Activated CD8-positive, alpha-beta T cell treated with anti-CD3 and anti-CD28 coated beads for 36 hours (primary cell): ENCODE measurements at places on chromosomes 16 and 17. TPM values are rescaled to one million over a fixed set of nuclear protein-coding genes. Genes with fewer than 3 reads are reported as not detected.

DNA sequence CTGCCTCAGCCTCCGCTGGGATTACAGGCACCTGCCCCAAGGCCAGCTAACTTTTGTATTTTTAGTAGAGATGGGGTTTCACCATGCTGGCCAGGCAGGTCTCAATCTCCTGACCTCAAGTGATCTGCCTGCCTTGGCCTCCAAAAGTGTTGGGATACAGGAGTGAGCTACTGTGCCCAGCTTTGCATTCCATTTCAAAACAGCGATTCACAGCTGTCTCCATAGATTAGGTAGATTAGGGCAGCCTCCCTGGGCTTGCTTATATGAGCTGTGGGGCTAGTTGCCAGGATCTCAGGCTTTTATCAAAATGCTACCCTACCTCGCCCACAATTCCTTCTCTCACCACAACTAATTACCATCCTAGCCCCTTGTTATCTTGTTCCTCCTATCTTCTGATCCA is 176.4 kb upstream of the ZKSCAN2 start:
- H3K4me3 ChIP-seq = no peak overlapping the region
- no peak for DNase-seq
- no peaks in the 10 kb centered on the region for H3K36me3 ChIP-seq
- H3K4me1 ChIP-seq = no peaks in the 10 kb centered on the region

DNA sequence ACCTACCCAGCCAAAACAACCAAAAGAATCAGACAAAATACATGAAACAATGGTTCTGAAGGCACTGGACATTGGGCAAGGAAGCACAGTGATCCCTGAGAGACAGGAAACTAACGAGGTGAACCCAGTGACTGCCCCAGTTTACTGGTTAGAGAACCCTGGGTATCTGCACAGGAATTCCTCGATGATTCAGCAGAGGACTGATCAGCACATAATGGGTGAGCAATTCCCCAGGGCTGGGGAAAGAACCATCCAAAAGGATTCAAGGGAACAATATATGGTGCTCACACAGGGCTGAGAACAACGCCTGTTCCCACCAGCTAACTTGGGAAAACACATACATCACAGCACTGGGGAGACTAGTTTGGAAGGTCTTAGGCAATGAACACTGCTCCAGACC is 167.2 kb downstream of the PARN start:
- no peak overlapping the region for H3K4me3 ChIP-seq
- no peak overlapping the region for H3K27ac ChIP-seq
- peaks cover 34% of the 10 kb centered on the region for H3K36me3 ChIP-seq
- DNase-seq = no peak

- H3K27me3 ChIP-seq = peaks cover 28% of the 10 kb centered on the region
- H3K4me1 ChIP-seq = peaks cover 2% of the 10 kb centered on the region
- no peak overlapping the region for H3K4me3 ChIP-seq
- H3K36me3 ChIP-seq = no peaks in the 10 kb centered on the region
Observed at GRCh38 chr17:19541445-19541844, 7.8 kb downstream of the SLC47A1 start.

- H3K4me3 ChIP-seq = no peak overlapping the region
- H3K4me1 ChIP-seq = no peaks in the 10 kb centered on the region
- peaks cover 61% of the 10 kb centered on the region for H3K36me3 ChIP-seq
- no peaks in the 10 kb centered on the region for H3K27me3 ChIP-seq
- DNase-seq = no peak
Observed at GRCh38 chr17:80381416-80381923, 33.5 kb upstream of the ENDOV start.

DNA sequence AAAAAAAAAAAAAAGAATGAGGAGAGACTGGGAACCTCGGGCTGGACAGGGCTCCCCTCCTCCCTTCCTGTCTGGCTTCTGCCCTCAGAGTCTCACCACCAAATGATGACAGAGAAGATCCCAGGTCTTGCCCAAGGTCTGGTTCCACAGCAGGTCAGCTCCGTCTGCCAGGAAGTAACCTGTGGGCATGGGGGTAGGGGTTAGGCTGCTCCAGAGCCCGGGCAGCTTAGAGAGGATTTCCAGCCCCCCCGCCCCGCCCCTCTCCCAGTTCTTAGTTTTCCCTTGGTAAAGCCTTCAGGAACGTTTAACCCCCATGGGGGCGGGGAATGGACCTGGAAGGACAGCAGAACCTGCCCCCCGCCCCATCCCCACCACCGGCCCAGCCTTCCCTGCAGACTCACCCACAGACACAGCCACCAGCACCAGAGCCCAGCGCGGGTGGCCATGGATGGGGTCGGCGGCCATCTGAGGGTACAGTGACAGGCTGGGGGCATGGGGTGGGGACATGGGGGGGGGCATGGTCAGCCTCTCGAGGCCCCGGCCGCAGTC is 700 bp downstream of the TLCD2 start:
- DNase-seq = no peak
- peaks cover 3% of the 10 kb centered on the region for H3K36me3 ChIP-seq
- peak overlapping the region; percentile 10 for H3K4me3 ChIP-seq
- no peak overlapping the region for H3K27ac ChIP-seq
- H3K27me3 ChIP-seq = peaks cover 23% of the 10 kb centered on the region

GRCh38 chr16:10988164-10988803 is 43.9 kb downstream of the CLEC16A start:
- H3K27ac ChIP-seq = peak overlapping the region; percentile 86
- peak overlapping the region; percentile 21 for H3K4me3 ChIP-seq
- DNase-seq = peak; percentile 90
- H3K36me3 ChIP-seq = peaks cover 42% of the 10 kb centered on the region

- no peak for DNase-seq
- no peaks in the 10 kb centered on the region for H3K4me1 ChIP-seq
- peaks cover 3% of the 10 kb centered on the region for H3K27me3 ChIP-seq
Observed at GRCh38 chr16:7318686-7319085, 14.0 kb upstream of the RBFOX1 start.

DNA sequence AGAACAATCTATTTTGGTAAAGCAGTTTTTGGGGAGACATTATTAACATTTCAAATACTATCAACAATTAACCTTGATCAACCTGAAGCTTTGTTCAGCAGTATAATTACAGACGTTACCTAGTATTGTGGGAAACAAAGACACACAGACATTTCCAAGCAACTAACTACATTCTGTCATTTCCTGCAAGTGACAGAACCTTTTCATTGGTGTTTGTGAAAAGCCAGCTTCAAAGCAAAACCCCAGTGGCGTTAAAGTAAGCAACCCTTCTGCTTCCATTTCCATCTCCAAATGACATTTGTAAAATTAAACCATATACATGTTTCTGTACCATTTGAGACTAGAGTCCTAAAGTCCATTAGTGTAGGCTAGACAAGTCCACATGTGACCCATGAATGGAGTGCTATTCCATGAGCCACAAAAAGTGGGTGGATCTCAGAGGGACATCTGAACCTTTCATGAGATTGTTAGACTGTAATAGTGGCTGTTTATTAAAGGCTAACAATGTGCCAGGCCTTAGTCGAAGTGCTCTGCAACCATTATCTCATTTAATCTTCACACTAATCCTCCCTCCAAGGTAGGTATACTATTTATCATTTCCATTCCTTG is 101.2 kb downstream of the SSH2 start:
- peaks cover 1% of the 10 kb centered on the region for H3K36me3 ChIP-seq
- H3K27ac ChIP-seq = no peak overlapping the region
- H3K4me1 ChIP-seq = peaks cover 35% of the 10 kb centered on the region

- no peak overlapping the region for H3K4me3 ChIP-seq
- no peak for DNase-seq
- H3K36me3 ChIP-seq = no peaks in the 10 kb centered on the region
- no peaks in the 10 kb centered on the region for H3K27me3 ChIP-seq
- no peak overlapping the region for H3K27ac ChIP-seq
- no peaks in the 10 kb centered on the region for H3K4me1 ChIP-seq
Observed at GRCh38 chr17:41627316-41628072, 3.1 kb upstream of the KRT17 start.

- no peaks in the 10 kb centered on the region for H3K27me3 ChIP-seq
- H3K36me3 ChIP-seq = peaks cover 21% of the 10 kb centered on the region
- H3K4me3 ChIP-seq = peak overlapping the region; percentile 95
- peak overlapping the region; percentile 99 for H3K27ac ChIP-seq
Observed at GRCh38 chr17:78735832-78736525, 46.1 kb downstream of the CYTH1 start.

DNA sequence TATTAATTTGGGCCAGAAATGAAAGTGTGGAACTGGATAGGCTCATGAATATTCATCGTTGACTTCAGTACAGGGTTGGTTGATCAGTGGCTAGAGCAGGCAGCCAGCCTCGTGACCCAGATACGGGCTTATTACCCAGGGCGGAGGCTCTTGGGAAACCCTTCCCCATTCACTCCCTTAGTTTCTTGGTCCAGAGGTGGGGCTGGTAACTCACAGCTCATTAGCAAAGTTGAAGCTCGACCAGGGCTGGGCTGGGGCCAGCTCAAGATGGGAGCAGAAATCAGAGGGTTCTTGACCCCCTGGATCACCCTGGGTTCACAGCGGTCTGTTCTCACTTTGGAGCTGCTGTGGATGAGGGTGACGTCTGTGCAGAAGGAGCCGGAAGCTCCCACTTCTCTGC is 44.6 kb upstream of the GSE1 start:
- H3K4me1 ChIP-seq = peaks cover 84% of the 10 kb centered on the region
- no peaks in the 10 kb centered on the region for H3K27me3 ChIP-seq
- no peak overlapping the region for H3K4me3 ChIP-seq
- no peak for DNase-seq
- peaks cover 17% of the 10 kb centered on the region for H3K36me3 ChIP-seq

DNA sequence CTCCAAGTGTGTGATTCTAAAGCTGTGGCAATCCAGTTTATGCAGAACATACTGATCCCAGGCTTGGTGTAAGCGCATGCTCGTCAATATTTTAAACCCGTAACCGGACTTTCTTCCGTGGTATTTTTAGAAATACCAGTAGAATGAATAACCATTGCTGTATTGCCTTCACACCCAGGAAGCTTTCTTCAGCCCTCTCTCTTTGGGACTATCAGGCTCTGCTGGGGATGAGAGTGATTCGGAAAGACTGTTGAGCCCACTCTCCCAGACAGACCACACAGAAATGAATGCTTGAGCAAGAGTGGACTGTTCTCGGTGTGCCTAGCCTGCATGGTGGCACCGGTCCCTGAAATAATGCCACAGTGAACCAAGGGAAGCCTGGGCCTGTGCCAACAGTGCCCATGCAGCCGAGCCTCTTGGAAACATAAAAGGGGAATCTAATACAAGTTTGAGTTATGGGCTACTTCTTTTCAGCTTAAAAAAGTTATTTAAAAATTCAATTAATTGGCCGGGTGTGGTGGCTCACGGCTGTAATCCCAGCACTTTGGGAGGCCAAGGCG is 89.9 kb upstream of the ELAC2 start:
- peaks cover 9% of the 10 kb centered on the region for H3K27me3 ChIP-seq
- no peaks in the 10 kb centered on the region for H3K4me1 ChIP-seq
- no peak for DNase-seq
- H3K4me3 ChIP-seq = no peak overlapping the region
- no peaks in the 10 kb centered on the region for H3K36me3 ChIP-seq

Gene COPZ2
- 4.3 TPM for total RNA-seq

Gene UNK
- 26.6 TPM for total RNA-seq

Gene CCDC200
- not detected for total RNA-seq

Gene KRTAP4-9
- total RNA-seq = not detected
